Osteoblast (primary cell): ENCODE measurements at places on chromosomes 5 and 9. TPM values are rescaled to one million over a fixed set of nuclear protein-coding genes. Genes with fewer than 3 reads are reported as not detected.

- H3K27me3 ChIP-seq = peaks cover 38% of the 10 kb centered on the region
- no peak for DNase-seq
- no peak overlapping the region for H3K27ac ChIP-seq
- no peaks in the 10 kb centered on the region for H3K4me1 ChIP-seq
- H3K4me3 ChIP-seq = no peak overlapping the region
Measured at GRCh38 chr9:5852987-5853386, 20.1 kb upstream of the ERMP1 start.

GRCh38 chr5:23446424-23446823 lies 61.0 kb upstream of the PRDM9 start:
- no peak overlapping the region for H3K4me3 ChIP-seq
- no peaks in the 10 kb centered on the region for H3K27me3 ChIP-seq
- H3K27ac ChIP-seq = no peak overlapping the region
- DNase-seq = no peak

DNA sequence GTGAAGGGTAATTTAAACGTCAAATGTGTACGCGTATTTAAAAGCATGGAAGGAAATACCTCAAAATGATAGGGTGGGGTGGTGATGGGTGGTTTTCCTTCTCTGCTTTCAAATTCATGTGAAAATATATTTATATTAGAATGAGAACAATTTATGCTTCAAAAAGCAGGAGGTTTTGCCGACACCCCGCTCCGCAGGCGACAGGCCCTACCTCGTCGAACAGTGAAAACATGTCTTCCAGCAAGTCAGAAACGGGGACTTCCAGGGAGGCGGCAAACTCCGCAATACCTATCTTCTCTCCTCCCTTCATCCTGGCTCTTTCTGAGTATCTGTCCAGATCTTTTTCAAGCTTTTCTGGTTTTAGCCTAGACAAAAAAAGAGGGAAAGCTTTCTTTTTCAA lies 28.5 kb upstream of the SLC6A3 start:
- peak; percentile 84 for DNase-seq
- H3K4me1 ChIP-seq = no peaks in the 10 kb centered on the region
- H3K4me3 ChIP-seq = no peak overlapping the region

DNA sequence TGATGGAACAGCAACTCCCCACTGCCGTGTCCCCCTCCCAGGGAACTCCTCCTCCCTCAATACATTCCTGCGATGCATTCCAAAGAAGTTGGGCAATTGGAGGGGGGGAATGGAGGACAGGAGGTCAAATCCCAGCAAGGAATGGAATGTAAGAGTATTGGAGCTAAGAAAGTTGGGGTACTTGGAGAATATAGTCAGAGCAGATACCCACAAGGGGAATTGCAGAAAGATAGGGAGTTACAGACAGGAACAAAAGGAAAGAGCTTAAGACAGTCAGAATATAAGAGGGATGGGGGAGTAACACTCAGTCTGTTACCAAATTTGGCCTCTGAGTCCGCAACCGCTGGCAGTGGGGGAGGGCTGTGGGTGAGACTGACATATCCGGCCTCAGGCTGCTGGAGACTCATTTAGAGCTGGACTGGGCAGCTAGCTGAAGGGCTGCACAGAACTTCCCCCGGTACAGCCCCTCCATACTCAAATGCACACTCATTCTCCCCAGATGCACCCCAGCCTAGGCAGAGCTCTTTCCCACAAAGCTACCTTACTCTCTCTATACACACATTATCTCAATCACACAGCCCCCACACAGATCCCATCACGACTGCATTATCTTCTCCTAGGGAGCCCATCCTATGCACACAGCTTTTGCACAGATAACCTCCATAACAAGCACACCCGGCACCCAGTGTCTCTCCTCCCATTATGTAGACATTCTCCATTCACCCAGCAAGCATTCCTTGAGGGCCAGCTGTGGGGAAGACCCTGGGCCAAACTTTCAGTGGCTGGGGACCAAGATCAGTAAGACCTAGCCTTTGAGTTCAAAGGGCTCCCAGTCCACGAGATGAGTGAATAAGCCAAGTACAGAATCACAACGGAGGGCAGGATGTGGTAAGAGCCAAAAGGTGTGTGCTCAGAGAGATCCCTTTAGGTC lies 3.7 kb downstream of the TLN1 start:
- H3K27ac ChIP-seq = peak overlapping the region; percentile 87
- peak; percentile 95 for DNase-seq

DNA sequence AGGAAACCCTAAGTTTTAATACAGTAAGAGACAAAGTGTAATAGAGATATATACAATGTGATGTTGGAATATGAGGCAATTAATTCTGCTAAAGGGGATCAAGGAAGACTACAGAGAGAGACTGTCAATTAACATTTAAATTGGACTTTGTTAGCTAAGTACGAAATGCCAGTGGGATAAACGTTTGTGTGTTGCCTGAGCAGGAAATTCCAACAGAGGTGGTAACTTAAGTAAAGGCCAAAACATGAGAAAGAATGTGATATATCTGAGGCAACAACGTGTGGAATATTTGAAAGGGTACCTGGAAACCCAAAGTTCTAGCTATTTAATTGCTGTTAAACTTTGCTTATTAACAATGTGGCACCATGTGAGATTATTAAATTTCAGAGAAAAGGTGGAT lies 1666.9 kb upstream of the WWC1 start:
- no peaks in the 10 kb centered on the region for H3K27me3 ChIP-seq
- H3K27ac ChIP-seq = no peak overlapping the region
- no peak overlapping the region for H3K4me3 ChIP-seq

- DNase-seq = no peak
- no peaks in the 10 kb centered on the region for H3K36me3 ChIP-seq
- no peaks in the 10 kb centered on the region for H3K27me3 ChIP-seq
- H3K4me3 ChIP-seq = no peak overlapping the region
- no peak overlapping the region for H3K27ac ChIP-seq
Measured at GRCh38 chr5:168696611-168697010, 117.4 kb upstream of the PANK3 start.

Gene PRLR
- total RNA-seq = under 0.01 TPM in 1 of 2 replicates, not detected in the other

Gene SPINK7
- not detected in 2 replicates for total RNA-seq

Gene CCNI2
- not detected in 2 replicates for total RNA-seq

DNA sequence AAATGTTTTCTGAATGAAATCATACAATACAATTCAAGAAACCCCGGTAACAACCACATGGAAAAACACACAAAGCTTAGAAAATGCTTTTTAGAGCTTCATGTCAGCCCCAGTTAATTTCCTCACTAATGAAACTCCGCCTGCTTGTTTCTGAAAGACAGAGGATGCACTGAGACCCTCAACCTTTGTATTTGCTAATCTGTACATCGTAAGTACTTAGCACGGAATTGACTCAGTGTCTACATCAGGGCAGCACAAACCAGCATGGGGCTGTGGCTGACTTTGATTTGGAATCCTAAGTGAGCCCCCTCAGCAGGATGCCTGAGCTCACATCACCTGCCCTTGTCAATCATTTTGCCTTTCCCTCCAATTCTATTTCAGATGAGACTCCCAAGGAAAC lies 499.1 kb upstream of the MPDZ start:
- H3K27me3 ChIP-seq = no peaks in the 10 kb centered on the region
- H3K4me3 ChIP-seq = no peak overlapping the region
- H3K27ac ChIP-seq = no peak overlapping the region
- H3K4me1 ChIP-seq = peaks cover 3% of the 10 kb centered on the region

- peaks cover 11% of the 10 kb centered on the region for H3K4me1 ChIP-seq
- H3K27me3 ChIP-seq = no peaks in the 10 kb centered on the region
- no peaks in the 10 kb centered on the region for H3K36me3 ChIP-seq
- no peak for DNase-seq
- H3K27ac ChIP-seq = no peak overlapping the region
- no peak overlapping the region for H3K4me3 ChIP-seq
Measured at GRCh38 chr5:78895616-78896015, 89.5 kb downstream of the ARSB start.

Gene GARIN3
- total RNA-seq = not detected in 2 replicates

- peaks cover 5% of the 10 kb centered on the region for H3K4me1 ChIP-seq
- no peaks in the 10 kb centered on the region for H3K27me3 ChIP-seq
- DNase-seq = peak; percentile 65
- H3K36me3 ChIP-seq = peaks cover 25% of the 10 kb centered on the region
- H3K4me3 ChIP-seq = no peak overlapping the region
- H3K27ac ChIP-seq = no peak overlapping the region
Measured at GRCh38 chr9:127910613-127911205, 6.1 kb downstream of the ST6GALNAC4 start.

DNA sequence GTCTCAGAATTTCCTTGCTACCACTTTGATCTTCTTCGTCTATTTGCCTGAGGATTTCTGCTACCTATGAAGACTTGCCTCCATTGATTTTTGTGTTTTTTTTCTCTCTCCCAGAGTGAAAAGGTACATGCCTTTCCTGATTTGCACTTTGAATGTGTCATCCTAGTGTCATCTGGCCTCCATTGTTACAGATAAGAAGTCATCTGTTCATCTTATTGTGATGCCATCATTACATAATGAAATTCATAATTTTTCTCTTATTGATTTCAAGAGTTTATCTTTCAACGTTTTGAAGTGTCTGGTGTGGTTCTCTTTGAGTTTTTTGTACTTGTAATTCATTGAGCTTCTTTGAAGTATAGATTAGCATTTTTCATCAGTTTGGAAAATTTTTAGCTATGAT lies 144.8 kb downstream of the SH3GL2 start:
- no peak overlapping the region for H3K4me3 ChIP-seq
- H3K27ac ChIP-seq = no peak overlapping the region
- no peaks in the 10 kb centered on the region for H3K36me3 ChIP-seq
- H3K4me1 ChIP-seq = no peaks in the 10 kb centered on the region

Gene KCNT1
- not detected in 2 replicates for total RNA-seq

DNA sequence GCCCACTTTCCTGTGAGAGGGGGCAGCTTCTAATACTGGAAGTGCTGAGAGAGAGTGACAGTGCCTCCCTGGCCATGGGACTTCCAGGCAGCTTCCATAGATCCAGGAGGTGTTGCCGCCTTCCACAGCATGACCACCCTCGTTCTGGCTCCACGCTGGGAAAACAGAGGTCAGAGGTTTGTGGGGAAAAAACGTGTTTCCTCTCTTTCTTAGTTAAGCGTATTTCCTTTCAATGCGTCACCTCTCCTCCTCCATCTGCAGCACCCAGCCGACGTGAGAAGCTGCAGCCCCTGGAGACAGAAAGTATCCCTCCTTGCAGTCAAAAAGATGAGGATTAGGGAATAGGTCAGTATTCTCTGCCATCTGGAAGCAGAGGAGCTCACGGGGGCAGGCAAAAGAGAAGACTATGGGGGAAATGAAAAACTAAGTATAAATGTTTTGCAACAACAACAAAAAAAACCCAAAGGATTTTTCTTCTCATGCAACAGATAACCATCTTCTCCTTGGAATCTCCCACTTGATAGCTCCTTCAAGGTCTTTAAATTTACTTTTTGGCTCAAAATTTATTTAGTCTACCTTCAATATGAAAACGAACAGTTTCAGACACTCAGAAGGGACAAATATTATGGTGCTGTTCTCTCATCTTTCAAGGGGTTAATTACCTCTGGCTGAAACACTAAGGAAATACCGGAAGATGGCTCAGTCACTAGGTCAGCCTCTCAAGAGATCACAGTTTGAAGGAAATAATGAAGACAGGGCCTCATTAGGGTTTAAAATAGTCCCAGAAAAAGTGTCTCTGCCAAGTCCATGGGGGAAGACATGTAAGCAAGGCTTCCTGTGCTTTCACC lies 38.0 kb downstream of the MTMR12 start:
- no peaks in the 10 kb centered on the region for H3K27me3 ChIP-seq
- H3K27ac ChIP-seq = peak overlapping the region; percentile 49
- no peak overlapping the region for H3K4me3 ChIP-seq
- H3K4me1 ChIP-seq = peaks cover 22% of the 10 kb centered on the region

DNA sequence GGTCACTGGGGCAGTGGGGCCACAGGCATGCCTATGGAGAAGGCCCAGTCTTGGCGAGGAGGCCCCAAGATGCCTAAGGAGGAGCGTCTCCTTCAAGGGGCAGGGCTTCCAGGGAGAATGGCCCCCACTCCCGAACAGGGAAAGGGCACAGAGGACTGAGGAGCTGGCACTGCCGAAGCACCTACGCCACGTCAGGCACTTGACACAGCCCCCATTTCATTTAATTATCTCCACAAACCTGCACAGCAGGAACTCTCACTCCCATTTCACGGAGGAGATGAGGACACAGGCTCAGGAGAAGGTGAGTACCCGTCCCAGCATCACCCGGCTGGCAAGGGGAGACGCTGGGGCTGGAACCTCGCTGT lies 26.0 kb downstream of the EGR1 start:
- no peaks in the 10 kb centered on the region for H3K27me3 ChIP-seq
- H3K4me3 ChIP-seq = peak overlapping the region; percentile 76
- peaks cover 46% of the 10 kb centered on the region for H3K4me1 ChIP-seq
- peak overlapping the region; percentile 51 for H3K27ac ChIP-seq

- H3K27ac ChIP-seq = no peak overlapping the region
- H3K4me3 ChIP-seq = no peak overlapping the region
- no peak for DNase-seq
- H3K27me3 ChIP-seq = no peaks in the 10 kb centered on the region
Measured at GRCh38 chr9:106296426-106296825, 566.5 kb upstream of the ZNF462 start.

GRCh38 chr5:150670948-150671310 lies 9.9 kb downstream of the MYOZ3 start:
- H3K27me3 ChIP-seq = peaks cover 6% of the 10 kb centered on the region
- H3K36me3 ChIP-seq = no peaks in the 10 kb centered on the region
- peak; percentile 32 for DNase-seq
- H3K27ac ChIP-seq = no peak overlapping the region

GRCh38 chr9:79565245-79565644 lies 6.5 kb upstream of the TLE4 start:
- H3K27ac ChIP-seq = no peak overlapping the region
- no peak overlapping the region for H3K4me3 ChIP-seq
- no peaks in the 10 kb centered on the region for H3K36me3 ChIP-seq
- peaks cover 3% of the 10 kb centered on the region for H3K4me1 ChIP-seq

Gene HACD4
- 6.8 and 8.3 TPM in 2 replicates for total RNA-seq

GRCh38 chr9:113427629-113428028 lies 17.1 kb downstream of the C9orf43 start:
- no peaks in the 10 kb centered on the region for H3K4me1 ChIP-seq
- no peak overlapping the region for H3K27ac ChIP-seq
- H3K36me3 ChIP-seq = no peaks in the 10 kb centered on the region
- DNase-seq = no peak
- H3K27me3 ChIP-seq = peaks cover 21% of the 10 kb centered on the region
- no peak overlapping the region for H3K4me3 ChIP-seq

- no peak overlapping the region for H3K4me3 ChIP-seq
- no peaks in the 10 kb centered on the region for H3K27me3 ChIP-seq
- no peak overlapping the region for H3K27ac ChIP-seq
- no peaks in the 10 kb centered on the region for H3K36me3 ChIP-seq
- peak; percentile 51 for DNase-seq
Measured at GRCh38 chr9:13485068-13485596, 205.6 kb upstream of the MPDZ start.

Gene DDX4
- total RNA-seq = under 0.01 TPM in 1 of 2 replicates, not detected in the other

- H3K4me3 ChIP-seq = no peak overlapping the region
- no peaks in the 10 kb centered on the region for H3K36me3 ChIP-seq
- peaks cover 18% of the 10 kb centered on the region for H3K4me1 ChIP-seq
- no peak for DNase-seq
- no peak overlapping the region for H3K27ac ChIP-seq
Measured at GRCh38 chr5:168656633-168657032, 77.5 kb upstream of the PANK3 start.

Gene SLC46A2
- total RNA-seq = under 0.01 TPM in 1 of 2 replicates, not detected in the other

Gene TMC1
- total RNA-seq = under 0.01 TPM in 1 of 2 replicates, not detected in the other

GRCh38 chr5:133797167-133797566 lies 171.3 kb downstream of the C5orf15 start:
- no peak overlapping the region for H3K27ac ChIP-seq
- H3K27me3 ChIP-seq = peaks cover 8% of the 10 kb centered on the region
- H3K4me3 ChIP-seq = no peak overlapping the region
- H3K4me1 ChIP-seq = no peaks in the 10 kb centered on the region

- no peak overlapping the region for H3K27ac ChIP-seq
- H3K4me3 ChIP-seq = no peak overlapping the region
- no peak for DNase-seq
Measured at GRCh38 chr5:160262151-160263074, 33.1 kb downstream of the FABP6 start.
